Osteocyte (in vitro differentiated cells): ENCODE measurements at places on chromosomes 4 and X. TPM values are rescaled to one million over a fixed set of nuclear protein-coding genes. Genes with fewer than 3 reads are reported as not detected.
A peak's percentile ranks its signal among the peaks of the same experiment; 100 is the strongest.

- no peak overlapping the region for H3K27ac ChIP-seq
- DNase-seq = no peak
- H3K36me3 ChIP-seq = no peaks in the 10 kb centered on the region
- H3K4me1 ChIP-seq = no peaks in the 10 kb centered on the region
Observed at GRCh38 chrX:105191878-105192277, 28.6 kb downstream of the TEX13A start.

DNA sequence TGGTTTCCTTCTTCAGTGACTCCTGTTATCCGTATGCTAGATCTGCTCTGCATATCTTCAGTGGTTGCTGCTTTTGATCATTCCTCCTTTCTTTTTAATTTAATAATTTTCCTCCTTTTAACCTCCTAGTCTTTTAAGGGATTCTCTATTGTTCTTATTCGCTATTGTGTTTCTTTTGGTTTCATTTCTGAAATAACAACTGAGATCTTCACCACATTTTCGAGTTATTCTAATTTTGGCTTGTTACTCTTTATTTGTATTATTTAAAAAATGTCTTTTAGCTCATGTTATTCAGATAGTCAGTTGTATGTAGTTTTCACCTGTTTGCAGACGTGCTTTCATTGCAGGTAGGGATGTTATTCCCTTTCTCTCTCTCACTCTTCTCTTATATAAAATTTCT, 24.9 kb downstream of the IGFBP7 start:
- H3K4me1 ChIP-seq = peaks cover 91% of the 10 kb centered on the region
- no peak overlapping the region for H3K4me3 ChIP-seq
- peaks cover 63% of the 10 kb centered on the region for H3K36me3 ChIP-seq
- peak overlapping the region; percentile 80 for H3K27ac ChIP-seq
- H3K27me3 ChIP-seq = no peaks in the 10 kb centered on the region

- H3K36me3 ChIP-seq = no peaks in the 10 kb centered on the region
- H3K27ac ChIP-seq = no peak overlapping the region
- no peak overlapping the region for H3K4me3 ChIP-seq
- DNase-seq = no peak
- no peaks in the 10 kb centered on the region for H3K27me3 ChIP-seq
- no peaks in the 10 kb centered on the region for H3K4me1 ChIP-seq
Observed at GRCh38 chrX:30935985-30936384, 46.9 kb upstream of the TAB3 start.

Gene OPRPN
- total RNA-seq = not detected in 2 replicates

GRCh38 chr4:169283114-169283509, 12.4 kb upstream of the SH3RF1 start:
- H3K4me1 ChIP-seq = peaks cover 23% of the 10 kb centered on the region
- peak overlapping the region; percentile 59 for H3K27ac ChIP-seq
- H3K27me3 ChIP-seq = no peaks in the 10 kb centered on the region
- H3K36me3 ChIP-seq = no peaks in the 10 kb centered on the region

GRCh38 chr4:89067417-89067816, 10.4 kb upstream of the FAM13A start:
- no peak overlapping the region for H3K4me3 ChIP-seq
- H3K27me3 ChIP-seq = peaks cover 15% of the 10 kb centered on the region
- H3K4me1 ChIP-seq = no peaks in the 10 kb centered on the region
- H3K27ac ChIP-seq = no peak overlapping the region
- no peaks in the 10 kb centered on the region for H3K36me3 ChIP-seq

DNA sequence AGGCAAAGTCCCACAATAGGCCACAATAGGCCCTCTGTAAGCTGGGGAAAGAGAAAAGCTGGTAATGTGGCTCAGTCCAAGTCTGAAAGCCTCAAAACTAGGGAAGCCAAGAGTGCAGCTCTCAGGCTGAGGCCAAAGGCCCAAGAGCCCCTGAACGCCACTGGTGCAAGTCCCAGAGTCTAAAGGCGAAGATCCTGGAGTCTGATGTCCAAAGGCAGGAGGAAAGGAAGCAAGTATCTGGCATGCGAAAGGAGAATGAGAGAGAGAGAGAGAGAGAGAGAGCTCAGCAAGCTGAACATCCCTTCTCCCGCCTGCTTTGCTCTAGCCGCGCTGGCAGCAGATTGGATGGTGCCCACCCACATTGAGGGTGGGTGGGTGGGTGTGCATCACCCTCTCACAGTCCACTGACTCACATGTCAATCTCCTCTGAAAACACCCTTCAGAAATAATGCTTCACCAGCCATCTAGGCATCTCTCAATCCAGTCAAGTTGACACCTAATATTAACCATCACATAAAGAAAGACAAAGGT, 30.9 kb upstream of the ELF2 start:
- no peak for DNase-seq
- H3K27ac ChIP-seq = no peak overlapping the region
- H3K4me1 ChIP-seq = no peaks in the 10 kb centered on the region
- no peaks in the 10 kb centered on the region for H3K36me3 ChIP-seq

Gene AGA
- total RNA-seq = 26.1 and 28.3 TPM in 2 replicates

GRCh38 chrX:47214435-47215077, 3.9 kb upstream of the CDK16 start:
- no peak overlapping the region for H3K27ac ChIP-seq
- no peaks in the 10 kb centered on the region for H3K27me3 ChIP-seq
- H3K36me3 ChIP-seq = peaks cover 59% of the 10 kb centered on the region
- DNase-seq = no peak

Gene PABPC1L2A
- total RNA-seq = not detected in 2 replicates

GRCh38 chr4:171785388-171785787, 27.8 kb upstream of the GALNTL6 start:
- H3K27ac ChIP-seq = no peak overlapping the region
- H3K4me3 ChIP-seq = no peak overlapping the region
- DNase-seq = no peak

DNA sequence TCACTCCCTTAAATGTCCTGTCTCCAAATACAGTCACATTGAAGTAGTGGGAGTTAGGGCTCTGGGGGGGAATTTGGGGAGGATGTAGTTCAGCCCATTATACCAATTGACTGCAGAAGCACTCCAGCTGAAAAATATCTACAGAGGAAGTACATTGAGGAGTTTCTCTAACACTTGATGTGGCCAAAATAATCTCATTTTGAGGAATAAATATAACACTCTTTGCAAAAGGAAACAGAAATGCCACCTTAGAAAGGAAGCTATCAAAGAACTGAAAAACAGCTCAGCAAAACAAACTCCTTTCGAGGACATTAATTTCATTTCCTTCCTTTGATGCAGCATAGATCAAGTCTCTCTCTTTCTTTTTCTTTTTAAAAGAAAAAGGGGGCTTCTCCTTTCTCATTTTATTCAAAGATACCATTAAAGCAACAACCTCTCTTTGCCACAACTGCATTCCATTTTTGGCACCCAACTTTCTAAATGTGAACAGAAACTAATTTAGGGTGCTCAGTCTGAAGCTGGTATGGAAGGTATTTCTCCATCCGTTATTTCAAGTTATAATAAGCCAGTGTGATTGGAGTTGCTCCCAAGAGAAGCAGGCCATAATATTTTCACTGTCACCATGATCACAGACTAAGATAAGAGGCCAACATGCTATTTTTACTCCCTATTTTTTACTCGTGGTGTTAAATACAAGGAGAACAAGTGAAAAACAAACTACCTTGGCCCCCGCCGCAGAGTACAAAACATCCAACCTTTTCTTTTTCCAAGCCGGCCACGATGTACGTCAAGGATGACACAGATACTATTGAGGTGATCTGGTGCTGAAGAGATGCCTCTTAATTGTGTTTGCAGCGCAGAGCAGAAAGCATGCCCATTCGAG, 230.4 kb upstream of the GATB start:
- H3K36me3 ChIP-seq = no peaks in the 10 kb centered on the region
- no peaks in the 10 kb centered on the region for H3K4me1 ChIP-seq
- H3K27me3 ChIP-seq = peaks cover 3% of the 10 kb centered on the region
- no peak overlapping the region for H3K4me3 ChIP-seq

DNA sequence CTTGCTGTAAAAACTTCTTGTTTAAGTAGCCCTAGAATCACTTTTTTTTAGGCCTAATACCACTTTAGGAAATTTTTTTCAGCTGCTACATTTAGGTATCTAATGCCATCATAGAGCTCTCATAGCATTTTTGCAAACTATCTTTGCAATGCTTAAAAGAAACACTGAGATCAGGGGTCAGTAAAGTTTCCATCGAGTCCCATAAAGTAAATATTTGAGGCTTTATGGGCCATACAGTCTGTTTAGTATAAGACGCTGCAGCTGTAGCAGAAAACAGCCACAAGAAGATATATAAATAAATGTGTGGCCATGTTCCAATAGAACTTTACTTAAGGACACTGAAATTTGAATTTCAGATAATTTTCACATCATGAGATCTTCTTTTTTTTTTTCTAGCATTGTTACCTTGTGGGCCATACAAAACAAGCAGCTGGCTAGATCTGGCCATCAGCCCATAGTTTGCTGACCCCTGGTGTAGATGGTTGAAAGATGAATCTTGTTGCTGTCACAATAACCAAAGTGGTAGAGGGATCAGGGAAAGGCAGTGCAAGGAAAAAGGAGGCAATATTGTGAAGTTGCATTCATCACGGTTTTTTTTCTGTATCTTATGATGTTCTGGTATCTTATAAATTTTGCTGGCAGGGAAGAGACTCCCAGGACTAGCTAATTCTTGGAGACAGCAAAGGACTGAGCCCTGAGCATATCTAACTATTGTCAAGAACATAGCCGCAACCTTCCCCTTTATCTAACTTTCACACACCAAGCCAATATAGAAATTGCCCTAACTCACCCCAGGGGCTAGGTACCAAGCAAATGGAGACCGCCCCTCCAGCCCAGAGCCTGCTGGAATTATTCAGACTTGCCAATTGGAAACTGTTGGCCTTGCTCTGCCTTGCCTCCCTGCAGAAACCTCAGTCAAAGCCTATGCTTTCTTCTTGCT, 46.6 kb downstream of the RASGEF1B start:
- H3K4me1 ChIP-seq = peaks cover 18% of the 10 kb centered on the region
- H3K4me3 ChIP-seq = no peak overlapping the region
- H3K36me3 ChIP-seq = no peaks in the 10 kb centered on the region
- H3K27me3 ChIP-seq = no peaks in the 10 kb centered on the region

Gene PIR
- 18.7 and 21.8 TPM in 2 replicates for total RNA-seq

GRCh38 chr4:141314627-141315026, 93.9 kb downstream of the ZNF330 start:
- peaks cover 55% of the 10 kb centered on the region for H3K27me3 ChIP-seq
- no peak overlapping the region for H3K27ac ChIP-seq
- no peak overlapping the region for H3K4me3 ChIP-seq
- no peak for DNase-seq

- no peak overlapping the region for H3K27ac ChIP-seq
- H3K4me1 ChIP-seq = peaks cover 7% of the 10 kb centered on the region
- no peak overlapping the region for H3K4me3 ChIP-seq
- H3K36me3 ChIP-seq = no peaks in the 10 kb centered on the region
Observed at GRCh38 chrX:41377624-41378023, 43.7 kb downstream of the DDX3X start.

DNA sequence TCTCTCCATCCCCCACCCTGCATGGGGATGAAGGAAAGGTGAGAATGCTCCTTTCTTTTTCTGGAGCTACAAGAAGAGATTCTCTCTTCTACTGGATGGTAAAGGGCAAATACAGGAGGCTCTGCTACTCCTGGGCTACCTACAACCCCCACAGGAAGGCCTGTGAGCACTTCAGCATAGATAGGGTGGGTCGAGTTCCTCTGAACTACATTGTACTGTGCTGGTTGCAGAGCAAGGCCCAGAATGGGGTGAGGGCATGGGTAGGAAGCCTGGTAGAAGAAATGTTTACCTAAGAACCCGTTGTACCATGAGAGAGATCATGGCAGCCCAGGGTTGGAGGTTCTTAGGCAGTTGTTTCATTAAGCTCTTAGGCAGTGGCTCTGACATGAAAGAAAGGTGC, 510.4 kb downstream of the MID1IP1 start:
- H3K36me3 ChIP-seq = no peaks in the 10 kb centered on the region
- DNase-seq = no peak
- peaks cover 4% of the 10 kb centered on the region for H3K27me3 ChIP-seq
- peaks cover 6% of the 10 kb centered on the region for H3K4me1 ChIP-seq

Gene AIFM1
- total RNA-seq = 27.7 and 31.2 TPM in 2 replicates

- H3K36me3 ChIP-seq = no peaks in the 10 kb centered on the region
- H3K4me3 ChIP-seq = no peak overlapping the region
- H3K4me1 ChIP-seq = peaks cover 31% of the 10 kb centered on the region
- H3K27me3 ChIP-seq = no peaks in the 10 kb centered on the region
- DNase-seq = no peak
- H3K27ac ChIP-seq = no peak overlapping the region
Observed at GRCh38 chr4:159048166-159048886, 54.6 kb upstream of the RAPGEF2 start.
